ENCODE measurements at places on chromosomes 6 and 20.

DNA sequence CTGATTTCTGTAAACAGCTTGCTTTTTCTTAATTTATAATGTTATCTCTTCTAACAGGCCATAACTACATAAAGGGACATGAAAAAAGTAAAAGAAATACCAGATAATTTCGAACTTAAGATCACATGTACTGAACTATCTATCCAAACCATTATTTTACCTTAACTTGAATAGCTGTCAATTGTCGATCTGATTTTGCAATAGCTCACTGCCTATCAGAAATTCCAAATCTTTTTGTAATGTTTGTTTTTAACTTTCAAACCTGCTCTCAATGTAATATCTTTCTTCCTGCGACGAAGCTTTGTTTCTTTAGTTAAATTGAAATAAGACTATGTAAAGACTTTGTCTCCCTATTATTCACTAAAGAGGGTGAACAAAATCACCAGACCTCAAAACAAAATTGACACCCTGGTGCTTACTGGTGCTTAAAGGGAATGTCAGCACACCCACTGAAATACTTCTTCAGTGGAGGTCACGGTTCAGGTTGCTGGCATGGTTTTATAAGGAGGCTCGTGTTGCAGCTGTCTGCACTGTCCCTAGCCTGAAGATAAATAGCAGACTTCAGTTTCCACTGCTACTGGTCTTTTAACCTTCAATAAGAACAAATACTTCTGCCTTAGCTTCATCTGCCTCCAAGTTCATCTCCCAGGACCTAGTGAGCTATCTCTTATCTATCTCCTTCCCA, 117.5 kb upstream of the QKI start:
- DNase-seq, result no peak

- no peak for DNase-seq
These were observed 114.8 kb downstream of the TBXT start for GRCh38 chr6:166052837-166053236.

DNA sequence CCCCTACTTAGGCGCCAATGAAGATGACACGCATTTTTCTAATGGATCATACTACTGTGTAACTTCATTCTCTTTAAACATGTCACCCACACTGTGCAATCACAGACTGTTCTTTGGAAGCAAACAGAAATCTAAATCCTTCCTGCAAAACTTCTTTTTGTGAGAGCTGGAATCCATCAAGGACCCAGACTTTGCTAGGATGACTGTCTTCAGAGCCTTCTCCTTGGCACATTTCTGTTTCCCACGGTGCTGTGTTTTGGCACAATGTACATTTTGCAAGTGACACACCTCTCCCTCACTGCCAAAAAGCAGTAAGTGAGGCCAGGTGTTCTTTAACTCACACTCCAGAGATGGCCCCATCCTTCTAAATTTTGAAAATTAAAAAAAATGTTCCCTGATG, 21.7 kb upstream of the TAGAP start:
- DNase-seq, result no peak

- DNase-seq, result no peak
These were observed 1.9 kb downstream of the PNLDC1 start for GRCh38 chr6:159801935-159802334.

- DNase-seq, result peak; percentile 69
These were observed 72.6 kb upstream of the ZNF184 start for GRCh38 chr6:27545271-27546046.

GRCh38 chr6:14802514-14803160, 443.2 kb upstream of the JARID2 start:
- DNase-seq, result no peak

DNA sequence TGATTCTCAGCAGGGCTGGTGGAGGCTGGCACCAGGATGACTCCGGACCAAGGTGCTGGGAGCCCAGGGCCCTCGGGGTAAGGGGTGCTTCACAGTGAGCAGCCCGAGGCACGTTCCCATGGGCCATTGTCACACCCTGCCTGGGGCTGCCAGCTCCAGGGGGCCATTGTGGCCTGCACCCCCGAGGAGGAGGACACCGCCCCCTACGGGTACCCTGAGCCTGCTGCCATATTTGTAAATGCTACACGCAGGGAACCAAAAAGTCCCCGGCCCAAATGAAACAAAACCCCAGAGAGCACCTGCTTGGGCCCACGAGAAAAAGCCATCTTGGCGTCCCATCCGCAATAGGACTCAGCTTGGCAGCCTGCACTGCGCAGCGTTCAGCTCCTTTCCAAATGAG, 64.7 kb upstream of the GATA5 start:
- no peak for DNase-seq

DNA sequence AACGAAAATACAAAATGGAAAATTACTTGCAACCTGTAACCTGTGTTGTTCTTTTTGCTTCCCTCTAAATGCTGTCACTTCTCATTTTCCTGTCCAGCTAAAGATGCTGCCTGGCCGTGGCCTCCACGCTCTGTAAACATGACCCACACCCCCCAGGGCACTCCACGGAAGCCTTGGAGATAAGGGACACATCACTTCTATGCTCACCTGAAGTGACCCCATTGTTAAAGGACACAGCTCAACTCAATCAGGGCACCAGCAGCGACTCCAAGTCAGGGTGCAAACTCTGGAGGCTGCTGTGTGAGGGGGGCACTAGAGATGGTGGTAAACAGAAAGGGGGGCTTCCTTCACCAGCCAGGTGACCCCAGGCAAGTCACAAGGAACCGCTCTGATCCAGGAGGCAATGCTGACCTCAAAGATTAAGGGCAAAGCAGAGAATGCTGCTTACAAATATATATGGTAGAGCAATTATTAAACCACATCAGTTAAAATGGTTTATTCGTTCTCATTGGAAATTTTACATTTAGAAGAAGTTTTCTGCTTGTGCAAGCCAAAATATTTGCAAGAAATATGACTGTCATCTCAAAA, 13.2 kb downstream of the DIDO1 start:
- no peak for DNase-seq

GRCh38 chr20:32871627-32872160, 13.0 kb downstream of the EFCAB8 start:
- no peak for DNase-seq

GRCh38 chr20:48784273-48784641, 43.5 kb downstream of the PREX1 start:
- DNase-seq, result peak; percentile 40

- DNase-seq, result no peak
These were observed 505.6 kb downstream of the CDH26 start for GRCh38 chr20:60463798-60464197.

- no peak for DNase-seq
These were observed 32.5 kb upstream of the MAS1L start for GRCh38 chr6:29520232-29520631.

DNA sequence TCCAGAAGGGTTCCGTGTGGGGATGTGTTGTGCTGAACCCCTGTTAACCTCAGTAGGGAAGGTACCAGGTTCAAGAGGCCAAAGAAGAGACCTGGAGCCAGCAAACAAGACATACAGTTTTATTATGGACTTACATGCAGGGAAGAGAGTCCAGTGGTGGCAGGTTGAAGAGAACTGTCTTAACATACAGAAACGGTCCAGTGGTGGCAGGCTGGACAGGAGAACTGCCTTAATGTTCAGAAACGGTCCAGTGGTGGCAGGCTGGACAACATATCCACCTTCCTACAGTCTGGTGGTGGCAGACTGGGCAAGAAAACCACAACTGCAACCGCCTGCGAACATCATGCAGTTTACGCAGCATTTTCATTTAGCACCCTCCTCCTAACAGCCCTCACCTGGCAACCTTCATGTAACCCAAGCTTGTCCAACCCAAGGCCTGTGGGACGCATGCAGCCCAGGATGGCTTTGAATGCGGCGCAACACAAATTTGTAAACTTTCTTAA, 75.9 kb downstream of the PHACTR3 start:
- DNase-seq, result no peak

- DNase-seq, result no peak
These were observed 173.2 kb downstream of the BTBD3 start for GRCh38 chr20:12090920-12091319.

GRCh38 chr6:23537828-23538227, 588.2 kb upstream of the NRSN1 start:
- no peak for DNase-seq

- DNase-seq, result no peak
These were observed 34.5 kb downstream of the PLCG1 start for GRCh38 chr20:41171736-41172295.

- DNase-seq, result peak; percentile 71
These were observed 55.8 kb downstream of the KIF6 start for GRCh38 chr6:39669207-39669972.

DNA sequence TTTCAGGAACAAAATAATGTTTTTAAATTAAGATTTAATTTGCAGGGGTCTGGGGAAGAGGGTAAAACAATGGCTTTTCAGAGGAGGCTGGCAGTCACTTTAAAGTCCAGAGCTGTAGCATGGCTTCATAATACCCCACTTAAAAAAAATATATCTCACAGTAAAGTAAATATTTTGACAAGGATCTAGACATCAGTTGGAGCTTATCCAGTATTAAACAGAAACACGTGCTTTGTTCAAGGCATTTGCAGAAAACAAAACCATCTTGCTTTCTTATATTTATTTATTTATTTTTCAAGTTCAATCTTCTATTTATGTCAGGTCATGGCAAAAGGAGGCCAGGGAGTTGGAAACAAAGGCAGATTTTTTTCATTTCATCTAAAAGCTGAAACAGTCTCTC, 53.3 kb upstream of the PRL start:
- no peak for DNase-seq

GRCh38 chr20:61760321-61760720, 305.4 kb downstream of the TAF4 start:
- DNase-seq, result no peak

DNA sequence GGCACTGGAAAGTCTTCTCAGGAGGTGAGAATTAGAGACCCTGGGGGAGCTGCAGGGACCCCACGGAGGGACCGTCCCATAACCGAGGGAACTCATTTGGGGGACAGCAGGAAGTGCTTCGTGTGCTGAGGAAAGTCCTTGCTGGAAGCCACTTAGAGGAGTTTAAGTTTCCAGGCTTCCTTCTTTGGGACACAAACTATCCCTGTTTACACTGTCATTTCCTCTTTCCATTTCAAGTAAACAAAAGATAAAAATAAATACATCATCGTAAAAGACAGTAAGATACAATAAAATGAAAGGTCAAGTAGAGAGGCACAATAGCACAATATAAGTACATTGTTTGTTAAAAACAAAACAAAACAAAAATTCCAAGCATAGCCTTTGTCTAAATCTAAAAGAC, 101.2 kb downstream of the TTLL2 start:
- DNase-seq, result no peak

GRCh38 chr6:81772741-81773140, 20.3 kb upstream of the TENT5A start:
- DNase-seq, result peak; percentile 67

DNA sequence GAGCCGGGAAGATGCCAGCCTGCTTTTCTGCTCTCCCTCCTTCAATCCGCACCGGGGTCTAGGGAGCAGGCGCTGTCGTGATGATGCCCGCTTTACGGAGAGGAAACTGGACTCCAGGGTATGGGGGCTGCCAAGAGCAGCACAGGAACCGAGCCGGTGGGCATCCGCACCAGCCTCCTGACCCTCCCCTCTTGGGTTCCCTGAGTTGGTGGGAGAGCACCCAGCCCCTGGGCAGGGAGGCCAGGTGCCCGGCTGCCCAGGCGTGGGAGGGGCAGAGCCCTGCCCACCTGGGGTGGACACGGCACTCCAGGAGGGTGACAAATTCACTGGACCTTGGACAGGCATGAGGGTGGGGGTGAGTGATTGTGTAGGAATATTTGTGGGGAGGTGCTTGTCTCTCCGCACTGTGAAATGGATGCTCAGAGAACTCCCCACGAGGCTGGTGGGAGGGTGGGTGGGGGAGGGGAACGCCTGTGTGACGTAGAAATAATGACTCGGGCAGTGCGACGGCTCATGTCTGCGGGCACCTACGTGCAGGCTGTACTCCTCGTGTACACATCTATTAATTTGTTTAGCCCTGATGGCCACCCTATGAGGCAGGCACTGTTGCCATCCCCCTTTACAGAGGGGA, 173.4 kb downstream of the BMP7 start:
- no peak for DNase-seq

DNA sequence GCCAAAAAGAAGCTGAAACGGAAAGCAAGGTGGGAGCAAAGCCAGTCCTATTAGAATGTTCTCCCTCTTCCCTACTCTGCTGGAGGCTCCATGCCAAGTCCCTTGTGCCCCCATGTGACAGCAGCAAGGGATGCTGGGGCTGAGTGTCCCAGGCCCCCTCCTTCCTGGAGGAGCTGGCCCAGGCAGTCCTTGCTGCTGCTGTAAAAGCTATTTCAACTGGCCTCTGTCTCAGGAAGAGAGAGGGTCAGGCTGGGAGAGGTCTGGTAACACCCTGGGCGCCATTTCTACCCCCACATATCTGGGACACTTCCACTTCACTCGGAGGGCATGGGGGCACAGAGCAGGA, 25.0 kb downstream of the TTBK1 start:
- DNase-seq, result no peak

DNA sequence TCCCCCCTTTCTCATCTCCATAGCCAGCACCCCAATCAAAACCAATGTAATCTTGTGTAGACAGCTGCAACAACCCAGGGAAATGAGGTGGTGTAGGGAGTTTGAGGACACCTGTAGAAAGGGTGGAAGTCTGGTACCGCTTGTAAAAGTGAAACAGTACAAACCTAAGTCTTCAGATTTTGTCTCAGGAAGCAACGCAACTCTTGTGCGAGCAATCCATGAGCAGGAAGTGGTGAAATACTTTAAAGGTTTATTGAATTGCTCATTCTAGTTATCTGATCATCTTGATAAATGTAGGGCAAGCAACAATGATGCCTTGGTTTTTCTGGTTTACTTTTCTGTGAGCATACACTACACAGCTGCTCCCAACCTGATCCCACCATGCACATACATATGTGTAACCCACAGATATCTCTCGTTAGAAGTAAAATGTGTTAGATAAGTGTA, 71.1 kb upstream of the THEMIS start:
- DNase-seq, result peak; percentile 79

DNA sequence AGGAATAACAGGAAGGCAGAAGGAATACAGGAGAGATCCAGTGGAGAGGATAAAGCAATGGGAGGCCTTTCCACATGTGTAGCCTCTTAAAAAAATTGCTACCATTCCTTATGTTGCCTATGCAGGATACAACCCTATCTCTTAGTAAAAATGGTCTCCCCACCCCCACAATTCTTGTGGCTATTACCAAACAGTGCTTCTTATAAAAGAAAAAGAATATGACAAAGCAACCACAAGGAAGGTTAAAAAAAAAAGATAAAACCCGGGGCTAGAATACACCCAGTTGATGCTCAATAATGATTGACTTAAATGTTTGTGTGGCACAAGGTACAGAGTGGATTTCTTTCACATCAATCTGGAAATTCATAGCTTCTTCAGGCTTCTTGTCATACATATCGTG, 250.9 kb downstream of the HIVEP2 start:
- no peak for DNase-seq

- no peak for DNase-seq
These were observed 10.3 kb upstream of the MTRF1L start for GRCh38 chr6:153012856-153013255.

GRCh38 chr20:62089393-62089792, 23.7 kb upstream of the TAF4 start:
- DNase-seq, result no peak

- DNase-seq, result no peak
These were observed 86.8 kb downstream of the MOXD1 start for GRCh38 chr6:132314432-132314831.
